ENCODE measurements at places on chromosomes 4 and X.

GRCh38 chr4:9919047-9919446 lies 102.2 kb downstream of the SLC2A9 start:
- H3K36me3 ChIP-seq: no peaks in the 10 kb centered on the region
- no peak overlapping the region for H3K4me3 ChIP-seq
- DNase-seq: no peak
- H3K4me1 ChIP-seq: no peaks in the 10 kb centered on the region
- no peaks in the 10 kb centered on the region for H3K27me3 ChIP-seq

DNA sequence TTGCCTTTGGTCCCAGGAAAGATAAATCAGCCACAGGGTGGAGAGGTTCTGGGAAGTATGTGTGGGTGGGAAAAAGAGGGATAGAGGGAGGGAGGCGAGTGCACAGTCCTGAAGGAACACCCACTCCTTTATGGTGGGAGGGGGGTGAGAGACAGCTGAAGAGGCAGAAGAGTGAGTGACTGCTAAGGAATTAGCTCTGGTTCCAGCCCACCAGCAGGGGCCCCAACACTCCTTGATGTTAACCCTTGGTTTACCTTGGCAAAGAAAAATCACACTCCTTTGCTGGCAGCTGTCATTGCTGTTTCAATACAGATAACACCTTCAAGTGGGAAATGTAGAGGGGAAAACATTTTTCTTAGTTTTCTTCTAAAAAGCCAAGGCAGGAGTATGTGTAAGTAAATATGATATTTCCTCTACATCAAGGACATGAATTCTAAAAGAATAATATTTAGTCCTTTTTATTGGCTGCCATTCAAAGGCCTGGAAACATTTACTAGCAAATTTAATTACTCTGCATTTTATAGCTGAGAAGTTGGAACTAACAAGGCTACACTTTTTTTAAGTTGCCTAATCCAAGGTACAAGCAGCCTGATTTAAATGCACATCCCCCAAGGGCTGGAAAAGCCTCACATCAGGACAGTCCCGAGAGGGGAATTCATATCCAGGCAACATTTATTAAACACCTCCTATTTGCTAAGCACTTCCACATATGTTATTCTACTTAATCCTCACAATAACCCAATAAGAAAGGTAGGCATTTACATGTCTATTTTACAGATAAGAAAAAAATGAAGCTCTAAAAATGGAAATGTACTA lies 81.7 kb downstream of the HS6ST2 start:
- no peaks in the 10 kb centered on the region for H3K4me1 ChIP-seq
- H3K36me3 ChIP-seq: no peaks in the 10 kb centered on the region
- no peak overlapping the region for H3K27ac ChIP-seq
- no peaks in the 10 kb centered on the region for H3K27me3 ChIP-seq

DNA sequence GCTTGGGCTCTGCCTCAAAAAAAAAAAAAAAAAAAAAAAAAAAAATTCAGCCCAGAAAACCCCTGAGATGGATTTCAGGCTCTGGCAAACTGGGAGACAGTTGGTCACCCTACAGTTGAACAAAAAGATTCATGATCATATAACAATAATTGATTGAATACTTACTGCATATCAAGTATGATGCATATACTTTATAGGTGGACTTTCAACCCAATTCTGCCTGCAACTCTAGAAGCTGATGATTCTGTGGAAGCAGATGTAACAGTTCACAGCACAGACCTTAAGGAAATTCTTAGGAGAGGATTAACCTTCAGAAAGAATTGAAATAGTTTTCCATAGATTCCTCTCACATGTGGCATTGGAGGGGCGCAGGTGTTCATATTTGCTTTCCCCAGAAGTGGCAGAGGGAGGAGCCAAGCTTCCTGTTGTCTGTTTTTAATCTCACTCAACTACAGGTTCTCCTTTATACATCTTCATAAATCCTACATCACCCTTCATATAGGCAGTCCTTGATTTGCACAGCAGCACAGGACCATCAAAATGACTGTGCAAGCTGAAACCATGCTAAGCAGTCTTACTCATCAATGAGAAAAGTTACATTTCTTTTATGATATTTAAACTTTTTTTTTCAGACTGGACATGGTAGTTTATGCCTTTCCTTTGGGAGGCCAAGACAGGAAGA lies 149.4 kb upstream of the KLF3 start:
- H3K4me1 ChIP-seq: no peaks in the 10 kb centered on the region
- no peak overlapping the region for H3K27ac ChIP-seq
- H3K4me3 ChIP-seq: no peak overlapping the region
- H3K27me3 ChIP-seq: no peaks in the 10 kb centered on the region

DNA sequence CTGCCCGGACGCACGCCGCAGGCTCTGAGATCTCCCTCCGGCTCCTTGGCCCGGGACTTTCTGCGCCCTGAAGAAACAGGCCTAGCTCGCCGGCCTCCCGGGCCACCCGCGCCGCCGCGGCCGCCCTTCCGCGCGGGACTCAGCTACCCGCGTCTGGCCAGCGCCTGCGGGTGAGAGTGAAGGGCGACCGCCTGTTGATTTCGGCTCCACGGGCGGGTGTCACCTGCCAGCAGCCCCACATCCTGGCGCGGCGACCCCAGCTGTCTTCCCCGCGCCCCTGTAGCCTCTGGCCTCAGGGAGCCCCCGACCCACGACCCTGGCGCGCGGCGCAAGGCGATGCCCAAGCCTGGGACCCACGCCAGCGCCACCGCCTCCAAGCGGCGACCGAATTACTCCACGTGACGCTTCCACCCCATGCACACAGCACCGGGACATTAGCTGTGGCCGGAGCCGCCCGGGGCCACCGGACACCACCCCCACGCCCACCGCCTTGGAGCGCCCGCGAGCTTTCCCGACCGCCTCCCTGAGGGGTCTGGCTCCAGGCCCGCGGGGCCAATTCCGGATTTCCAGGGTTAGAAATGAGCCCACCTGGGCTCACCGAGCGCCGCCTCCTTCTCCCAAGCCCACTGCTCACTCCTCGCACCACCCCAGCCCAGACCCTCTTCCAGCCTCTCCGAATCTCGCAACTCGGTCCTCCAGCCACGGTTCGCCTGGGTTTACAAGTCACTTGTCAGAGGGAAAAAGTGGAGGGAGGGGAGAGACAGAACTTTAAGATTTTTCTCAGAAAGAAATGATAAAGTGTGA lies 10.2 kb downstream of the ARX start:
- H3K4me1 ChIP-seq: no peaks in the 10 kb centered on the region
- H3K27ac ChIP-seq: no peak overlapping the region
- peak overlapping the region; percentile 34 for H3K4me3 ChIP-seq
- no peaks in the 10 kb centered on the region for H3K36me3 ChIP-seq

- no peaks in the 10 kb centered on the region for H3K4me1 ChIP-seq
- no peak overlapping the region for H3K4me3 ChIP-seq
- H3K27me3 ChIP-seq: no peaks in the 10 kb centered on the region
- H3K27ac ChIP-seq: peak overlapping the region; percentile 54
- DNase-seq: no peak
These were observed 16.2 kb downstream of the NOP14 start for GRCh38 chr4:2946812-2947600.

- no peak overlapping the region for H3K4me3 ChIP-seq
- no peak overlapping the region for H3K27ac ChIP-seq
- no peak for DNase-seq
- no peaks in the 10 kb centered on the region for H3K27me3 ChIP-seq
These were observed 182.5 kb upstream of the NPY2R start for GRCh38 chr4:155025762-155026457.
